ENCODE measurements at places on chromosomes 5 and 9.

DNA sequence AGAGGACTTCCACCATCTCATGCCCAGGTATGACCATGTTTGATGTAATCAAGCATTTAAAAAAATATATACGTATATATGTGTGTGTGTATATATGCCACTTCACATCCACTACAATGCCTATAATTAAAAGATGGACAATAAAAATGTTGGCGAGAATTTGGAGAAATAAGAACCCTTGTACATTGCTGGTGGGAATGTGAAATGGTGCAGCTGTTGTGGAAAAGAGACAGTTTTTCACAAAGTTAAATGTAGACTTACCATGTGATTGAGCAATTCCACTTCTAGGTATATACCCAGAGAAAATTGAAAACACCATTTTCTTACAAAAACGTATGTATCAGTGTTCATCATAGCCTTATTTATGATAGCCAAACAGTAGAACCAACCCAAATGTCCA, 229.2 kb upstream of the WWC1 start:
- DNase-seq = no peak

- no peak for DNase-seq
These were observed 1114.9 kb upstream of the C9orf72 start for GRCh38 chr9:28688172-28688571.

DNA sequence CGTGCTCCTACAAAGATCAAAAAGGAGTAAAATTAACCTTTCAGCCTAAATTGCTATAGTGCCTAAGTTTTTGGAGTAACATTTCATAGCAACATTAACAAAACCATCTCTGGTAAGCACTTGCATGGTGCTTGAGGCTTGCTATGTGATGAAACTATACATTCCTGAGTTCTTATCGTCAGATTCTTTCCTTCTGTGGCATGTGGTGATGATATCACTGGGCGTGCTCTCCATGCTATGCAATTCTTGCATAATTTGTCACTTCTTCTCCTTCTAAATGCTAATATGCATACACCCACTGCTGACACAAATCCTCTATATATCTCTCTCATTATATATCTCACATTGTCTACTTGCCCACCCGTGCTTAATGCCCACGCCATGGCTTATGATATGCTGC, 2019.9 kb downstream of the MAT2B start:
- no peak for DNase-seq

GRCh38 chr5:137619191-137619870, 116.6 kb downstream of the KLHL3 start:
- no peak for DNase-seq

GRCh38 chr5:133225671-133226152, 173.9 kb downstream of the HSPA4 start:
- peak; percentile 61 for DNase-seq

DNA sequence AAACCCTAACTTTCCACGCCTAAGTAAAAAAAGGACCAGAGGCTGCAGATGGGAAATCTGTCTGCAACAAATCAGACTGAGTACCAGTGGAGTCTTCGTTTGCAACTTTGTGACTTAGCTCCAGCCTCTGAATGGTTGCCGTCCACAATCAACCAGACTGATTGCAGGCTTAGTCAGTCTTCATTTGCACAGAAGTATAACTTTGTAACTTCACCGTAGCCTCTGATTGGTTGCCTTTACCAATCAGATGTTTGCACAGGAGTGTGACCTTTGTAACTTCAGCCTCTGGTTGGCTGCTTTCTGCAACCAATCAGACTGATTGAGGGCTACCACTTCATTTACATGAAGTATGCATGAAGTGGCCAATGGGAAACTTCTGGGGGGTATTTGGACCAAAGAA, 53.7 kb downstream of the TGFBR1 start:
- no peak for DNase-seq

Measured in left lobe of liver (tissue), 2 donors.